Fibroblast of skin of scalp (primary cell): ENCODE measurements at places on chromosomes 11 and 22.

GRCh38 chr11:76770642-76771445 is 12.3 kb upstream of the TSKU start:
- peak; percentile 97 for DNase-seq

GRCh38 chr22:39129746-39130145 is 22.7 kb downstream of the CBX7 start:
- no peak for DNase-seq

GRCh38 chr22:29821291-29822016 is 16.6 kb downstream of the ASCC2 start:
- peak; percentile 82 for DNase-seq

DNA sequence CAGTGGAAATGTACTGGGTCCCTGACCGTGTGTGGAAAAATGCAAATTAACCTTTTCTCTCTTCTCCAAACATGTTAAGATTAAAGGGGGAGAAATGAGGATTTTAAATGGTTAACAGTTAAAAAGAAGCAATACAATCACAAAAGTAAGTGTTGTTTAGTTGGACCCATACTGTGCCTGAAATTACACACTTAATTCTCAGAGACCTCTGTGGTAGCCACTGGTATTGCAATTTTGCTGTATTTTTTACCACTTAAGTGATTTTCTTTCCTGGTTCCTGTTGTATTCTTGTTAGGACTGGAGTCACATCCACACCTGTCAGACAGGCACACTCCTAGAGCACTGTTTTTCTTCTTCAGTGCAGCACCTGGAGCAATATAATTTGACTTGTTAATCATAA is 179.6 kb upstream of the PDGFD start:
- DNase-seq: no peak
